ENCODE measurements at places on chromosomes 4 and X.
A peak's percentile ranks its signal among the peaks of the same experiment; 100 is the strongest.

DNA sequence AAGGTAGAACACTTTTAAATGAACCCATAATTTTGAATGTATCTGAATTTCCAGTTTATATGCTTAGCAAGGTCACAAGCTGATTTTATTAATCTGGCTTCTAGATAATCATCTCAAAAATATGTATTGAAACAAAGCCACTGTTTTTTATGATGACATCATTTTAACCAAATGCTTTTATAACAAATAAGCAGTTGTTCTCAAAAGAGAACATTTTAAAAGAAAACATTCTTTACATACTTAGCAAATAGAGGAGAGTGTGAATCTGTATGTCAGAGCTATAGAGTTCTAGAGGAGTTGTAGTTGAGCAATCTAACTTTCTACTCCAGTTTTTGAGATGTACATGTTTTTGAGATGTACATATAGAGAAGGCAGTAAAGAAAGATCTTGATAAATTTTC, 42.5 kb downstream of the LAMP2 start:
- DNase-seq = peak; percentile 12

DNA sequence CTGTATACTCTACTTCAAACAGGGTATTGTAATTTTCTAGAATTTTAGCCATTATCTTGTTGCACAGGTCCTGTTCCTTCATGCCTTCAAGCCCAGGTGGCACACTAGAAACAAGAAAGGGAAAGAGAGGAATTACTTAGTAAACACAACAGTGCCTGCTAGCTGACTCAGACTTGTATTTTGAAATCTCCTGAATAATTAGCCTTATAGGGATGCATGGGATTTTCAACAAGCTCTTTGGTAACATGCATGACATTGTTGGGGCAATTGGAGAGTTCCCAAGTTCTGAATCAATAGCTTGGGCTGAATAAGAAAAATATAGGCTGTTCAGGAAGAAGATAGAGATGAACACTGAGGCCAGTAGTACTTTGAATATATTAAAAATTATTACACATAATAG, 118.8 kb downstream of the FAM13A start:
- DNase-seq = peak; percentile 96

GRCh38 chrX:43560247-43560946, 95.7 kb upstream of the MAOA start:
- DNase-seq = no peak

DNA sequence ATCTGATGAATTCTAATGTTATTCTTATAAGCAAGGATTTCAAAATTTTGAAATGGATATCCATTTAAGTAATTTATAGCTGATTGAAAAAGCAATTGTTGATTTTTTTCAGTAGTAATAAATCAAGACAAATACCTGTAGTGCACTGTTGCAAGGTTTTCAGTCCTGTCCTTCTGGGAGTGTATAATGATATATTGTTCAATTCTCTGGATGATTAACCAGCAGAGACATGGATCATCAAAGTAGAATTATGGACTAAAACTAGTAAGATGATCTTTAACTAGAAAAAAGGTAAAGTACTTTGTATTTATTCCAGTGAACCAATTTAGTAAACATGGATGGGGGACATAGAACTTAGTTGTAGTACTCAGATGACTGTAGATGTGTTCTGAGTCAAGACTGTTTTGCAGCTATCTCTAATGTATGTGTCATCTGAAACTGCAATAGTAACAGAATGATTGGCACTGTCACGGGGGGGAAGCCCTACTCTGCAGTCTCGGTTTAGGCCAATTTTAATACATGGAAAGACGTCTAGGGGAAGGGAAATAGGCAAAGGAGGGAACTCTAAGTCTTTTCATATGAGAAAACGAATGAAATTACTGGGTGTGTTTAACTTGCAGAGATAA, 121.9 kb downstream of the GLRA3 start:
- DNase-seq = no peak

DNA sequence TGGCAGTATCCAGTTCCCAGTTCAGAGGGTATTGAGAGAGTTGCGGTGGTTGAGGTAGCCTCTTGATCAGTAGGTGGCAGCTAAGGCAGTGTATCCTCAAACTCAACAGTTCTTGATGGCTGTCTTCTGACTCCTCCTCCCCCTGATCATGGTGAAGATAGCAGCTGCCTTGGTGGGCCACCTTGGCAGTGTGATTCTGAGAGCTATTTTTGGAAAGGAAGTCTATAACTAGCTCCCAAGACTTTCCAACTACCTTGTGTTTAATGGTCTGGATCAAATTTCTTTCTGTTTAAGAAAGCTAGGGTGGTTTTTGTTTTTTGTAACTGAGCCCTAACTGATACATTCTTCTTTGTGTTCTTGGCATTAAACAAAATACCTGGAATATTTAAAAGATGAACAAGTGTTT, 10.5 kb upstream of the TBC1D19 start:
- no peak for DNase-seq

DNA sequence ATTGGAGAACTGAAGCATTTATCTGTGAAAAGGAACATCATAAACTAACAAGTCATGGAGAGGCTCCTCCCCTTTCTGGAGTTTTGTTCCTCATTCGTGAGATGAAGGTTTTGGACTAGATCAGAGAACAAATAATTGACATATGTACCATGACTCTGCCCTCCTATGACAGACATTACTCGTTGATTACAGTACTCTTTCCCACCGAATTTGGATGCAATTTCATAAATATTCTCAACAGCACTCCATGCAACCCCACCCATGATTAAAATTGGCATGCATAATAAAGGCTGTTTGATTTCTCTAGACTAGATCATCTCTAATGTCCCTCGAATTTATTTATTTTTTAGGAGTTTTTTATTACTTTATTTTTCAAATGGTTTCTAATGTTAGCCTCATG, 258.9 kb upstream of the LDB2 start:
- no peak for DNase-seq

DNA sequence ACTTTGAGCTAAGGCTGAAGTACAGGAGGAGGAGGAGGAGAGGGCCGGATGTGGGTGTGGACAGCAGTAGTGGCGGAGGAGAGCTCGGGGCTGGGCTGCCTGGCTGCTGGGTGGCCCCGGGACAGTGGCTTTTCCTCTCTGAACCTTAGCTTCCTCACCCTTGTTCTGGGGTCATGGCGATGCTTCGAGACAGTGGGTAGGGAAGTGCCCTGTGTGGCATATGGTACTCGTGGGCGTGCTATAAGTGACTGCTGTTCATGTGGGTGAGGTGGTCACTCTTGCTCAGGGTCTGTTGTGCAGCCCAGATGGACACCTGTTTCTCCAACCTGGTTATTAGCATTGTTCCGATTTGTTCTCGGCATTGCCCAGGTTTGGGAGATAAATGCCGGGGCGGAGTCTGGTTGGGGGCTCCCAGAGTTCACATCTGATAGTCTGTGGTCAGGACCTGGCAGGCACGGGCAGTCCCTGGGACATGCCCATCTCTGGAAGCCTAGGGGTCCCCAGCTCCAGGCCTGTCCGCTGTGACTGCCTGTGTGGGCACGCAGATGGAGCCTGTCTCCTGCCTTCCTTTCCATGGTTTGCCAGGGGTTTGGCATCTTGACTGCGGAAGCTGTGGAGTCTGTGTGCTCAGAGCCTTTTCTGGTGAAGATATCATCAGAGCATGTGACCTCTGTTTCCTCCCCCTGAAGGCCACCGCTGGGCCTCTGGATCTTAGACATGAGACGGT, 4.9 kb upstream of the CPZ start:
- no peak for DNase-seq

GRCh38 chr4:125951261-125951887, 636.6 kb downstream of the FAT4 start:
- DNase-seq = peak; percentile 15

GRCh38 chr4:113332701-113333100, 283.2 kb downstream of the ANK2 start:
- DNase-seq = no peak

DNA sequence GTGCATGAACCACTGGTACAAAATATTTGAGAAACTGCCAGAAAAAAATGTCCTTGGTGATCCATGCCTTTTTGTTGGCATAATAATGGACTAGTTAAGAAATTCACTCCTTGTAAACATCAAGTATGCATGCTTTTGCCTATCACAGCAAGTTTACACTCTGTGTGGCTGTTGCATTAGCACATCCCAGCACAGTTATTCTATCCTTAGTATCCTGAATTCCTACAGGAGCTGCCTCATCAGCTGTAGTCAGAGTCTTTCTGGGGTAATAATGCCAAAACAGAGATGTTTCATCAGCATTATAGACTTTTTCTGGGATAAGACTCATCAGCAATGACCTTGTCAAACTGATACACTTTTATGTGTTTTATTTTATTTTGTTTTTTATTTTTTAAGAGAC, 82.8 kb downstream of the CHIC2 start:
- no peak for DNase-seq

DNA sequence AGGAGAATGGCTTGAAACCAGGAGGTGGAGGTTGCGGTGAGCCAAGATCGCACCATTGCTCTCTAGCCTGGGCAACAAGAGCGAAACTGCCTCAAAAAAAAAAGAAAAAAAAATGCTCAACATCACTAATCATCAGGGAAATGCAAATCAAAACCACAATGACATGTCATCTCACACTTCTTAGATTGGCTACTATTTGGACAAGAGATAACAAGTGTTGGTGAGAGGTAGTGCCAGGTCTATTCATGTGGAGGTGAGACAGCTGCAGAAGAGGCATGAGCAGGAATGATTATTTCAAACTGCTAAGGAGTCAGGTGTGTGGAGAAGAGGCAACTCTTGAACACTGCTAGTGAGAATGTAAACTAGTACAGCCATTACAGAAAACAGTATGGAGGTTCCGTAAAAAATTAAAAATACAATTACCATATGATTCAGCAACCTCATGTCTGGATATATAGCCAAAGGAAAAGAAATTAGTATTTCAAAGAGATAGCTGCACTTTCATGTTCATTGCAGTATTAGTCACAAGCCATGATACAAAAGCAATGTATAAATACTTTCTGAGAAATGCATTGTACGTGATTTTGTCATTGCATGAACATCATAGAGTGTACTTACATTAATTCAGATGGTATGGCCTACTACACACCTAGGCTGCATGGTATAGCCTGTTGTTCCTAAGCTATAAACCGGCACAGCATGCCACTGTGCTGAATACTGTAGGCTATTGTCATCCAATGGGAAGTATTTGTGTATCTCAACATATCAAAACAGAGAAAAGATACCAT, 75.3 kb downstream of the TMEM144 start:
- DNase-seq = no peak

DNA sequence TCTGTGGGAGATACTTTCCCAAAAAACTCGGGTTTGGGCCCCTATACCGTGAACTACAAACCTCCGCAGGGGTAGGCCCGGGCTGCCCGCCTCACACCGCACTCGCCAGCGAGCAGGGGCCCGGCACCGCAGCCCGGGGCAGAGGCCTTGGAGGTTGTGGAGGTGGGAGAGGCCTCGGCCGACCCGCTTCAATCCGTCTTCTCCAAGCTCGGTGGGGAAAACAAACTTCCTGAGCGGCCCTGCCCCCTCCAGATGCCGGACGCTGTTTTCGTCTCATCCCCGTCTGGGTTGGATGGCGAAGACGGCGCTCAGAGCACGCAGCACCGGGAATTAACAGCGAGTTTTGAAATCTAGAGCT, 442 bp upstream of the MCUB start:
- no peak for DNase-seq

DNA sequence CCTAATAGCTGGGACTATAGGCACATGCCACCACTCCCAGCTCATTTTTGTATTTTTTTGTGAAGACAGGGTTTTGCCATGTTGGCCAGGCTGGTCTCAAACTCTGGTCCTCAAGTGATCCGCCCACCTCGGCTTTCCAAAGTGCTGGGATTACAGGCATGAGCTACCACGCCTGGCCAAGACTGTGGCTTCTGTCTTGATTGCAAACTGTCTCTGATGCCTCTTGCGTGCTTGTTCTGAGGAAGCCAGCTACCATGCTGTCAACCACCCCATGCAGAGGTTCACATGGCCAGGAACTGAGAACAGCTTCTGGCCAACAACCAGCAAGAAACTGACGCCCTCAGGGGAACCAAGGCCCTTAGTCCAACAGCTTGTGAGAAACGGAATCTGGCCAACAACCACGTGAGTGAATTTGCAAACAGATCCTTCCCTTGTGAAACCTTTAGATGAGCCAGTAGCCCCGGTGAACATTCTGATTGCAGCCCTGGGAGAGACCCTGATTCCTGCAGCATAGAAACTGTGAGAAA, 71.2 kb downstream of the SUPT20HL2 start:
- DNase-seq = peak; percentile 87

GRCh38 chrX:69556060-69557011, 52.2 kb downstream of the NALF2 start:
- peak; percentile 95 for DNase-seq

GRCh38 chrX:77962068-77962902, 7.2 kb downstream of the PGAM4 start:
- DNase-seq = peak; percentile 24

- no peak for DNase-seq
Measured at GRCh38 chr4:3262208-3263052, 13.5 kb downstream of the MSANTD1 start.

- peak; percentile 73 for DNase-seq
Measured at GRCh38 chr4:153655928-153656327, 28.2 kb upstream of the TLR2 start.

GRCh38 chr4:20617678-20618396, 82.4 kb upstream of the PACRGL start:
- DNase-seq = no peak

DNA sequence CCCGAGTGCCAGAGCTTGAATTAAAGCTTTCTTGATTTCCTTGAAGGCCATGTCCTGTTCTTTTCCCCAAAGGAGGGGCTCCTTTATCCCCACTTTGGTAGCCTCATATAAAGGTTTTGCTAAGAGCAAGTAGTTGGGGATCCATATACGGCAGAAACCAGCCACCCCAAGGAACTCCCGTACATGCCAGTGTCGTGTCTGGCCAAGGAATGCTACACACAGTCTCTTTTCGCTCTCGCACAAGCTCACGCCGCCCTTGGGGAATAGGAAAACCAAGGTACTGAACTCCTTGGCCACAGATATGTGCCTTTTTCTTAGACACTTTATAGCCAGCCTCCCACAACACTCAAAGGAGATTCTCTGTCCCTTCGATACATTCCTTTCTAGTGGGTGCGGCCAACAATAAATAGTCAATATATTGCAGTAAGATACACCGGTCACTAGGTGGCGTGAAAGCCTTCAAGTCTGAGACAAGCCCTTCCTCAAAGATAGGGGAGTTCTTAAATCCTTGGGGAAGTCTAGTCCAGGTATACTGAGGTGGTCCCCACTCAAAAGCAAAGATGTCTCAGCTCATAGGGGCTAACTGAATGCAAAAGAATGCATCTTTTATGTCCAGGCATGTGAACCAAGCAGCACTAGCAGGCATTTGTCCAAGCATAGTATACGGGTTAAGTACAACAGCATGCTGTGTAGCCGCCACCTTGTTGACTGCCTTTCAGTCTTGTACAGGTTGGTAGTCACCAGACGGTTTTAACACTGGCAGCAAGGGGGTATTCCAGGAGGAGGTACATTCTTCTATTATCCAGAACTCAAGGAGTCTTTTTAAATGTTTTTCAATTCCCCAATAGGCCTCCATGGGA, 57.8 kb upstream of the XAGE1B start:
- DNase-seq = peak; percentile 68

DNA sequence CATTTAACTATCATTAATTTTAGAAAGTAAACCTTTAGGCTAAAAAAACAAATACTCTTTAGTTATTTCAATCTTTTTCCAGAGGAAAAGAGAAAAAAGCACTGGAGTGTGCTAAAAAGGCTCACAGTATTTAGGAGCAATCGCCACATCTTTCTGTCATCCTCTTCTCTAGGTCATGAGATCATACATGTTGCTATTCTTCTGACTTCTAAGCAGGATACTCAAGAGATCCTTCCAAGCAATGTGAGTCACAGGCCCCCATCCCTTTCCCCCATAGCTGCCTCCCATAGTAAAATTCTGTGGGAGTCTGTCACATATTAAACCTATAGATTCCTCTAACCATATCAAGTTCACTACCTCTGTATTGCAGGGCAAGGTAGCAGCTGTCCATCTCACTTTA, 7.7 kb downstream of the EDNRA start:
- DNase-seq = no peak
